ENCODE measurements at places on chromosomes 6 and 20.
A peak's percentile ranks its signal among the peaks of the same experiment; 100 is the strongest.

DNA sequence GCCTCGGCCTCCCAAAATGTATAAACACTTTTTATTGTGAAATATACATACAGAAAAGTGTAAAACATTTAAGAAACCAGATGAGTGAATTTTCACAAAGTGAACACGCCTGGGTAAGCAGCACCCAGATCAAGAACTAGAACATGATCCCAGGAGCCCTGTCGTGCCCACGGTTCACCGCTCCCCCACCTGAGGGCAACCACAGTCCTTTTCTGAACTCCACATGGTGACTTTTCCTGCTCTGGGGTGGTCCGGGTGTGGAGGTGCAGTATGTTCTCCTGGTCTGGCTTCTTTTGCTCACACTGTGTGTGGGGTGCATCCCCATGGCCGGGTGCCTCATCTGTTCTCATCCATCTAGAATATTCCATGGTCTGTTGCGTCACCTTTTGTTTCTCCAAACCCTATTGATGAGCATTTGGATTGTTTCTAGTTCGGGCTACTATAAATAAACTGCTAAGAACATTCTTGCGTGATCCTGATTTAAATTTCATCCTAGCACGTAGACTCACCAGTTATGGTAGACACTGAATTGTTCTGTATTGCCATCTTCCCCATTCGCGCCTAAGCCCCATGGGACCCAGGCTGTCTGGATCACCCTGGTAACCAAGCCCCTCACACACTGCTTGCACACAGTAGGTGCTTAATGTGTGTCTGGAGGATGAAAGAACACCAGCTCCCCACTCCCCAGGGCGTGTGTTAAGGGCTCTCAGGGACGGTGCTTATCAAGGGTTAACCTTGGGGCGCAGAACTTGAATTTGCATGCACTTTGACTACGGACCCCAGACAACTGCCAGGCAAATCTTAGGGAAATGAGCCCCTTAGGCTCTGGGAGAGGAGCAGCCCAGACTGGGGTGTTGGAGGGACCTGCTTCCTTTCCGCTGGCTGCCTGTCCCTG is 56.2 kb downstream of the CTCFL start:
- H3K4me3 ChIP-seq = no peak overlapping the region
- H3K36me3 ChIP-seq = no peaks in the 10 kb centered on the region
- no peak overlapping the region for H3K27ac ChIP-seq

DNA sequence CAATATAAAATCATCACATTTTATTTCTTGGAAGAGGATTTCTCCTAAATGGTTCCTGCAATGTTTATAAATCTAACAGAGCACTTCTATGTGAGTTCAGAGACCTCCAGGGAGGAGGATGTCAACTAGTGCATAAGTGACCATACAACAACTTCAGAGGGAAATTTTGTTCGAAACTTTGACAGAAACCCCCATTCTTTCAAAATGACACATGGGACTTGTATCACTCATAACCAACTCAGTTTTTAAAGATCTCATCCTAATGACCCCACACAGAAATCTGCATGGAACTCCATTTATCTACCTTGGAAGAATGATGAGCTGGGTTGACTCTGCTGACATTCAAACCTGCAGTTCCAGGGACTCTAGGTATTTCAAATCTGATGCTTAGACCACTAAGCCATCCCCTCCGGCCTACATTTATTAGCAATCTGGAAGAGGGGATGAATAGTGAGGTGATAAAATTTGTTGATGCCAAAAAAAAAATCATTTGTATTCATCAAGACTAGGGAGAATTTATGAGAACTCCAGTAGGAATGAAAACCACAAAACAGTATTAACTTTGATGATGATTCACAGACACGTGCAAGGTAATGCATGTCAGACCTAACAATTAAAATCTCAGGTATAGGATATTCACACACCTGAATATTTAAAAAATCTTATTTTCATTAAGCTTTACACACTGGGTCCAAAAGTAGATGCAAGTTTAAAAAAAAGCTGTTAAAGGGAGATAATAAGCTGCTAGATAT is 153.0 kb downstream of the REV3L start:
- H3K27me3 ChIP-seq = no peaks in the 10 kb centered on the region
- peaks cover 13% of the 10 kb centered on the region for H3K36me3 ChIP-seq
- no peak overlapping the region for H3K4me3 ChIP-seq
- DNase-seq = no peak

- no peaks in the 10 kb centered on the region for H3K27me3 ChIP-seq
- peaks cover 6% of the 10 kb centered on the region for H3K36me3 ChIP-seq
- no peak overlapping the region for H3K4me3 ChIP-seq
Observed at GRCh38 chr6:154792761-154793160, 59.5 kb downstream of the SCAF8 start.

- H3K27me3 ChIP-seq = no peaks in the 10 kb centered on the region
- no peak overlapping the region for H3K27ac ChIP-seq
- no peaks in the 10 kb centered on the region for H3K36me3 ChIP-seq
Observed at GRCh38 chr6:88641178-88641903, 322.1 kb downstream of the RNGTT start.

GRCh38 chr6:125018136-125018535 is 55.9 kb downstream of the RNF217 start:
- no peak overlapping the region for H3K27ac ChIP-seq
- DNase-seq = no peak
- H3K27me3 ChIP-seq = no peaks in the 10 kb centered on the region

- peak overlapping the region; percentile 34 for H3K4me3 ChIP-seq
- H3K27me3 ChIP-seq = no peaks in the 10 kb centered on the region
- no peak overlapping the region for H3K27ac ChIP-seq
- H3K4me1 ChIP-seq = peaks cover 6% of the 10 kb centered on the region
- DNase-seq = no peak
- H3K36me3 ChIP-seq = no peaks in the 10 kb centered on the region
Observed at GRCh38 chr6:152701081-152701862, 3.6 kb downstream of the MYCT1 start.

DNA sequence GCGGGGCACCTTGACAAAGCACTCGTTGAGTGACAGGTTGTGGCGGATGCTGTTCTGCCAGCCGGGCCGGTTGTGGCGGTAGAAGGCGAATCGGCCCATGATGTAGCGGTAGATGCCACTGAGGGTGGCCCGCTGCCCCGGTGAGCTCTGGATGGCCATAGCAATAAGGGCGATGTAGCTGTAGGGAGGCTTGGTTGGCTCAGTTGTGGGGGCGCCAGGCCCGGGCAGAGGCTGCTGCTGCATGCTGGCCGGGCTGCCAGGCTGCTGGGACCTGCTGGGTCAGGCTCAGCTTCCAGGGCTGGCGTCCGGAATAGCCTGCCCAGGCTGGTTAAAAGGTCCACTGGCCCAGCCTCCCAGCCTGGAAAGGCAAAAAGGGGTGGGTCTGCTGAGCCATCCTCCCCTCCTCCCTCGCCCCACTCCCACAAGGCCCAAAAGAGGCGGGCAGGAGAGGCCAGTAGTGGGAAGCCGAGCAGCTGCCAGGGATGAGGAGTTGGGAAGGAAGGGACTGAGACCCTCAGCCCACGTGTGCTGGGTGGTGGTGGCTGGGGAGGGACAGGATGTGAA is at the start of gene FOXS1:
TSS of gene FOXS1 (minus strand) at position 305 of the 564 bp plus-strand sequence. CDS start at position 243, 62 bp downstream.
- no peaks in the 10 kb centered on the region for H3K36me3 ChIP-seq
- peak within 1 kb of the TSS; percentile 32 for H3K4me3 ChIP-seq
- no peak for DNase-seq
- no peaks in the 10 kb centered on the region for H3K27me3 ChIP-seq
- H3K27ac ChIP-seq = peak within 1 kb of the TSS; percentile 69
- peaks cover 5% of the 10 kb centered on the region for H3K4me1 ChIP-seq

DNA sequence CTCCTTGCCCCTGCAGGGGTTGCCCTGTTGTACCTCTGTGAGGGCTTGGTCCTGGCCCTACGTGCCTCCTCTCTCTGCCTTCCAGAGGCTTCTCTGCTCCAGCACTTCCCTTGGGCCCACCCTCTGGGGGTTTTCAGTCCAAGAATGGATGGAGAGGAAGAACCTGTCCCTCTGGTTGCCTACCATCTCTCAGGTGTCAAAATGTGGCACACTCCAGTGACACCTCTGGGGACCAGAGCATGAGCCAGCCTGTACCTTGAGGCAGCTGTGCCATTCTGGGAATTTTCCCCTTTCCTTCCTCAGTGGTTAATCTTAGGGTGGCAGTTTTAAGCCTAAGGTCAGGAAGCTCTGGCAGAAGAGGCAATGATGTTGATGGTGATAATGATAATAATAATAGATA is 115.2 kb upstream of the ARMC2 start:
- H3K27ac ChIP-seq = no peak overlapping the region
- H3K4me1 ChIP-seq = peaks cover 7% of the 10 kb centered on the region
- no peak for DNase-seq

DNA sequence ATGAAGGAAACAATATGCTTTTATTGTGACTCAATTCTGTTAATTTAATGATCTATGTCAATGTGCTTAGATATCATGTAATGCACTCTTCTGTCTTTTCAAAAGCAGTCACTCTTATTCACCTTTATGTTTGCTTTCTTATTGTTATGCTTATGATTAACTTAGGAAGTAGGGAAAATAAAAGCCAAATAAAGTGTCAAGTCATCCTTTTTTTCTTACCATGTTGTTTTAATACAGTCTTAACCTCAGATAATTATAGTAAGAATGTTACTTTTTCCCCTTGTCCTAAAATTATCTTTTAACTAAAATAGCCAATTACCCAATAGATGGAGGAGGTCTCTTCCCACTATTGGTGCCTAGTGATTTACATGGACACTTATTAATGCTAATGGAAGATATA is 72.6 kb downstream of the TFAP2B start:
- no peaks in the 10 kb centered on the region for H3K36me3 ChIP-seq
- no peaks in the 10 kb centered on the region for H3K4me1 ChIP-seq
- no peaks in the 10 kb centered on the region for H3K27me3 ChIP-seq
- H3K4me3 ChIP-seq = no peak overlapping the region
- DNase-seq = no peak

DNA sequence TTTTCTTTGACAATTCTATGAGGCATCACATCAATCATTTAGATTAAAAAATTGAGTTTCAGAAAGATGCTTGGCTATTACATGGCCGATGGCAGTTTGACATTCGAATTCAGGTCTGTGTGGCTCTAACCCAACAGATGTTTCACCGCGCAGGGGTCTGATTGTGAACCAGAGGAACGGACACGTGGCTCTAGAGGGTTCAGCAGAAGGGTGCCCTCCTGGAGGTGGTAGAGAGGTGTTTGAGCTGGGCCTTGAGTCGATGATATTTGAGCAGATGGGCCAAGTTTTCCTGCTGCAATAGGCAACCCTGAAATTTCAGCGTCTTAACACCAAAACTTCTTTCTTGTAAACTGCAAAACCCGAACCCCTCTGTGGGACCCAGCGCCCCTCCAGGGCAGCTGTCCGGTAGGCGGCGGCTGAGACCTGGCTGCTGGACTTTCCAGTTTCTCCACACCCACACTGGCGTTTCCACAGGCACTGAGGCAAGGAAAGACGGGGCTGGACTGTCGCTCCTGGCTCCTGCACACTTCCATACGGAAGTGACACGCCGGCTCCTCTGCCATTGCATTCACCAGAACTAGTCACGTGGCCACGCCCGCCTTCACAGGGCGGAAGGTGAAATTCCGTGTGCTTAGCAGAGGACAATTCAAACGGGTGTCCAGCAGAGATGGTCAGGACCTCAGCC is 11.3 kb upstream of the AFDN start:
- H3K27me3 ChIP-seq = no peaks in the 10 kb centered on the region
- no peak overlapping the region for H3K27ac ChIP-seq
- H3K4me3 ChIP-seq = no peak overlapping the region

- H3K27ac ChIP-seq = no peak overlapping the region
- H3K36me3 ChIP-seq = no peaks in the 10 kb centered on the region
- H3K4me3 ChIP-seq = no peak overlapping the region
- no peaks in the 10 kb centered on the region for H3K27me3 ChIP-seq
Observed at GRCh38 chr6:36297051-36297450, 27.2 kb downstream of the PNPLA1 start.

GRCh38 chr6:141484711-141485110 is 648.0 kb upstream of the GJE1 start:
- peaks cover 15% of the 10 kb centered on the region for H3K4me1 ChIP-seq
- no peak overlapping the region for H3K4me3 ChIP-seq
- no peaks in the 10 kb centered on the region for H3K27me3 ChIP-seq
- no peak for DNase-seq
- H3K36me3 ChIP-seq = no peaks in the 10 kb centered on the region
